ENCODE measurements at places on chromosomes 2 and 18.

GRCh38 chr2:240240781-240241180 lies 100.3 kb upstream of the OTOS start:
- DNase-seq, result no peak

DNA sequence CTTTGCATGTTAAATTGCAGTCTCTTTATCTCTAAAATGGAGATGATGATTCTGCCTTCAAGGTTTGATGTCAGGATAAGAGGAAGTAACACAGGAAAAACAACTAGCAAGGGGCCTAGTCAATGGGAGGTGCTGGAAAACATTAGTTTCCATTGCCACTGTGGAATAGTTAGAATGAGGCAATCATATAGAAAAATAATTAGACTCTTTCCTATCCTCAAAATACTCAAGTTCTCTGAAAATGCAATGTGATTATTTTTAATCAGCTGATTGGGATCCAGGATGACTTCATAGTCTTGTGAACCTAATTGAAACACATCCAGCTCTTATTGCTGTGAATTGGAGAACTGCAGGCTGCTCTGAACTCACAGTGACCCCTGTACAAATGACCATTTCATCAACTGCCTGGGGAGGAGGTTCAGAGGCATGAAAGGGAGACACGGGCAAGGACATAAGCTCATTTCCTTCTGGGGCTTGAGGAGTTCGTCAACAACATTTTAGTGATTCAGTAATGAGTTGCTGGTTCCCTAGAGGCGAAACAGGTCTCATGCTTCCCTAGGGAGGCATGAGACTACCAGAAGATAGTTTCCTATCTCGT lies 422.5 kb downstream of the LPIN1 start:
- DNase-seq, result no peak

GRCh38 chr2:45218931-45219339 lies 209.7 kb upstream of the SIX2 start:
- DNase-seq, result no peak

DNA sequence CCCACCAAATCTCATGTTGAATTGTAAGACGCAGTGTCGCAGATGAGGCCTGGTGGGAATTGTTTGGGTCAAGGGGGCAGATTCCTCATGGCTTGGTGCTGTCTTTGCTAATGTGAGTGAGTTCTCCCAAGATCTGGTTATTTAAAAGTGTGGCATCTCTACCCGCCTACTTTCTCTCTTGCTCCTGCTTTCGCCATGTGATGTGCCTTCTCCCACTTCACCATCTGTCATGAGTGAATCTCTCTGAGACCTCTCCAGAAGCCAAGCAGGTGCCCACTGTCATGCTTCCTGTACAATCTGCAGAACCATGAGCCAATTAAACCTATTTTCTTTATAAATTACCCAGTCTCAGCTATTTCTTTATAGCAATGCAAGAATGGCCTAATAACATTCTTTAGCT lies 246.6 kb upstream of the CDH20 start:
- no peak for DNase-seq

GRCh38 chr2:101251844-101252407 lies 760 bp upstream of the CNOT11 start:
- DNase-seq, result peak; percentile 29

DNA sequence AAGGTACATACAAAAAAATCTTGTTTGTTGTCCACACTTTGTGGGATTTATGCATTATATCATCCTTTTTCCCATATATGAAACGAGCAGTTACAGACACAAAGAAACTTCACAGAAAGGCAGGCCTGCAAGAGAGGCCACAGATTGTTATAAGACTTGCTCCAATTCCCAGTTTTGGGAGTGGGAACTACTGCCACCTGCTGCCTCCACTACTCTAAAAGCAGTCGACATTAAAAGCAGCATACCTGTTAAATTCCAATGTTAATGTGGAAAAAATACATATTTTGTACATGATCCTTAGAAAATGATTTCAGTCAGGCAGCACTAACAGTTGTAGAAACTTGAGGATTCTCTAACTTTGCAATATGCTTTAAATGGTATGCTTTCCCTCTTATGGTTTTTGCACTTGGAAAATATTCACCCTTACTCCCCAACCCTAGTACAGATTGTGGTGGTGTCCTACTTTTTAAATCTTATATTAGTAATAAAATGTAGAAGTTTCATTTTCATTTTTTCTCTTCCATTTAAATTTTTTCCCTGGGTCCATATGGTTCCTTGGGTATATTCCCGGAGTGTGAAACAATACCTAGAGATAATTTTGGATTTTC lies 37.9 kb downstream of the SLC38A11 start:
- DNase-seq, result no peak

DNA sequence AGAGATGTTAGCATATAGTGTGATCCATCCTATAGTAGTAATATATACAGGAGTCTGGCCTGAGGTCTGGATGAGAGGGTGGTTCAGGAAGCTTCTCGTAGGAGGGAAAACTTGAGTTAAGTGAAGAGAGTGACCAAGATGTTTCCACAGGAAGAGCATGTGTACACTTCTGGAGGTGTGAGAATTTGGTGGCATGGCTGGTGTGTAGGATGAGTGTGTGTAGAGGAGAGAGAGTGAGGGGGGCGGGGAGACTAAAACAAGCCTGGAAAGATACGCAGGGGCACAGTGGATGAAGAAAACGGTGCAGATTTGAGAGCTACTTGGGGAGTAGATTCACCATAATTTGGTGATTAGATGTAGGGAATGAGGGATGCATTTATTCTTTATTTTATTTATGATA lies 43.5 kb upstream of the CTLA4 start:
- no peak for DNase-seq

DNA sequence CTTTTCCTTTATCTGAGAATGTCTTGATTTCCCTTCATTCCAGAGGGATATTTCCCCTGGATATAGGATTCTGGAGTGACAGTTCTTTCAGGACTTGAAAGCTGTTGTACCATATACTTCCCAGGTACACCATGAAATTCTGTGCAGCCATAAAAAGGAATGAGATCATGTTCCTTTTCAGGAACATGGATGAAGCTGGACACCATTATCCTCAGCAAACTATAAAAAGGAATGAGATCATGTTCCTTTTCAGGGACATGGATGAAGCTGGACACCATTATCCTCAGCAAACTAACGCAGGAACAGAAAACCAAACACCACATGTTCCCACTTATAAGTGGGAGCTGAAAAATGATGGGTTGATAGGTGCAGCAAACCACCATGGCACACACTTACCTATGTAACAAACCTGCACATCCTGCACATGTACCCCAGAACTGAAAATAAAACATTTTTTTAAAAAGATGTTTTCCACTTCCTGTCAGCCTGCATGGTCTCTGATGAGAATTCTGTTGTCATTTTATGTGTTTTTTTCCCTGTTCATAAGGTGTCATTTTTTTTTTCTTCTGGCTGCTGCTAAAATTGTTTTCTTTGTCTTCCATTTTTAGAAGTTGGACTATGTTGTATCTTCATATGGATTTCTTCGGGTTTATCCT lies 133.3 kb downstream of the DNAH6 start:
- no peak for DNase-seq

DNA sequence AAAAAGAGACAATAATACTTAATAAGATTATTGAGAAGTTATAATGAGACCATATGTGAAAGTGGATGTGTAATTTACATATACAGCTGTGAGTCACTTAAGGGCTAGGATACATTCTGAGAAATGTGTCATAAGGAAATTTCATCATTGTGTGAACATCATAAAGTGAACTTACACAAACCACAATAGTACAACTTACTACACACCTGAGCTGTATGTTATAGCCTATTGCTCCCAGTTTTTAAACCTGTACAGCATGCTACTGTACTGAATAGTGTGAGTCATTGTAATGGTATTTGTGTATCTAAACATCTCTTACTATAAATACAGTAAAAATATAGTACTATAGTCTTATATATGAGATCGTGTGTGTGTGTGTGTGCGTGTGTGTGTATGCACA lies 1420.3 kb upstream of the PIK3C3 start:
- DNase-seq, result no peak

GRCh38 chr2:37585982-37586621 lies 85.3 kb downstream of the CDC42EP3 start:
- DNase-seq, result peak; percentile 69

DNA sequence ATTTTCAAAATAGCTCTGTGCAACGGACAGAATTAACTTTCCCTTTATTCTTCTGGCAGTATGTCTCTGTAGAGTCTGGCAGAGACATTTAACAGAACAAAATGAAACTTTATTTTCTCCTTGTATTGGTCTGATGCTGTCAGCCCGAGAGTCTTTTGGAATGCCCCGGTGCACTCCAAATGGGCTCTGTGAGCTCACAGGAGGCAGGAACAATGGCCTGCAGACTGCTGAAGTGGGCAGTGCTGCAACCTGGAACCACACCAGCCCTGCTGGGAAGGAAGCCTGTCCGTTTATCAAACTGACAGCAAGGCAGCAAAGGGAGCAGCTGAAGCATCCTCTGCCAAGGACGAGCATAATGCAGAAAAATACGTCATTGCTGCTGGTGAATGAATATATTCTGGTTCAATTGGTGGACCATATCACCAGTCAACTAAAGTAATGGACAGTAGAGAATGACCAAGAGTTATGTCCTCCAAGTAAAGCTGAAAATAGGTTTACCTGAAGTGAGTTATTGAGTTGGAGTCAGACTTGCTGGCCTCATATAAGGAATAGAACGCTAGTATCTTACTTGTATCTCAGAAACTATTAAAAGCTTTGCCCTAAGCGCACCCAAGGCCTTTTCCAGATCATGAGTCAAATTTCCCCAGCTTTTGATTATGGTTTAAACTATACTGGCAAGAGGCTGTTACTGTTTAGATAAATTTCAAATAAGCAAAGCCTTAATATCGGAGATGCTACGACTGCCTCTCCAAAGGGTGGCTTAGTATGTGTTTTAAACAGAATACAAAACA lies 207.6 kb upstream of the TANK start:
- no peak for DNase-seq

DNA sequence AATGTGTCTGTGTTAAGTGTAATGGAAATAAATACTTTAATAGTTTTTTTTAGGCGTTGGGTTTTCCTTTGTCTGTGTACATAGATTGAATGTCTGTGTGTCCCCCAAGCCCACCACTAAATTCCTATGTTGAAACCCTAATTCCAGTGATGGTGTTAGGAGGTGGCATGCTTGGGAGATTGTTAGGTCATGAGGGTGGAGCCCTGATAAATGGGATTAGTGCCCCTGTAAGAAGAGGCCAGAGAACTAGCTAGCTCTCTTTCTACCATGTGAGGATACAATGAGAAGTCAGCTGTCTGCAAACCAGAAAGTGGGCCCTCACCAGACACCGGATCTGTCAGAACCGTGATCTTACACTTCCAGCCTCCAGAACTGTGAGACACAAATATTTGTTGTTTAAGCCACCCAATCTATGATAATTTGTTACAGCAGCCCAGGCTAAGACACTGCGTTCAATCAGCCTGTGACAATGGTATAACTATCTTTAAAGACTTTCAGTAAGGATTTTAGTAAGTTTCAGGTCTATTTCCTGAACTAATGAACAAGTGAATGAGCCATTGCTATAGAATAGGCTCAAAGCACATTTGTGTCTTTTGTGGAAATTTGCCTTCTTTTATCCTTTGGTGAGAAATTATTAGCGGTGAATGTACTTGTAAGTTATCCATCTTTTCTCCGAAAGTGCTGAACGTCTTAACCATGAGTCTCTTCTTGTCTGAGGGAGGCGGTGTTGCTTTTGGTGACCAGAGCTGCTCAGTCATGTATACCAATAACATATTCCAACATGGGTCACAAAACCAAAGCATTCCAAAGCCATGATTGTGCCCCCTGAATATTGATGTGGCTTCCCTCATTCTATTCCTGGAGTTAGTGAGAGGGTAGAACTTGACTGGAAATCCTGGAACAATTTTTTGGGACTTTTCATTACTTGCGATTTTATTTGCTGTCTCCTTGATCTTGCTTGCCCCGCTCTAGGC lies 29.6 kb upstream of the IL1R1 start:
- no peak for DNase-seq

All from effector CD4-positive, alpha-beta T cell (primary cell).